Hematopoietic multipotent progenitor cell treated with erythropoietin and hydrocortisone succinate and interleukin-3 and kit ligand, for 15 days (in vitro differentiated cells): ENCODE measurements at places on chromosomes 7 and 10.

DNA sequence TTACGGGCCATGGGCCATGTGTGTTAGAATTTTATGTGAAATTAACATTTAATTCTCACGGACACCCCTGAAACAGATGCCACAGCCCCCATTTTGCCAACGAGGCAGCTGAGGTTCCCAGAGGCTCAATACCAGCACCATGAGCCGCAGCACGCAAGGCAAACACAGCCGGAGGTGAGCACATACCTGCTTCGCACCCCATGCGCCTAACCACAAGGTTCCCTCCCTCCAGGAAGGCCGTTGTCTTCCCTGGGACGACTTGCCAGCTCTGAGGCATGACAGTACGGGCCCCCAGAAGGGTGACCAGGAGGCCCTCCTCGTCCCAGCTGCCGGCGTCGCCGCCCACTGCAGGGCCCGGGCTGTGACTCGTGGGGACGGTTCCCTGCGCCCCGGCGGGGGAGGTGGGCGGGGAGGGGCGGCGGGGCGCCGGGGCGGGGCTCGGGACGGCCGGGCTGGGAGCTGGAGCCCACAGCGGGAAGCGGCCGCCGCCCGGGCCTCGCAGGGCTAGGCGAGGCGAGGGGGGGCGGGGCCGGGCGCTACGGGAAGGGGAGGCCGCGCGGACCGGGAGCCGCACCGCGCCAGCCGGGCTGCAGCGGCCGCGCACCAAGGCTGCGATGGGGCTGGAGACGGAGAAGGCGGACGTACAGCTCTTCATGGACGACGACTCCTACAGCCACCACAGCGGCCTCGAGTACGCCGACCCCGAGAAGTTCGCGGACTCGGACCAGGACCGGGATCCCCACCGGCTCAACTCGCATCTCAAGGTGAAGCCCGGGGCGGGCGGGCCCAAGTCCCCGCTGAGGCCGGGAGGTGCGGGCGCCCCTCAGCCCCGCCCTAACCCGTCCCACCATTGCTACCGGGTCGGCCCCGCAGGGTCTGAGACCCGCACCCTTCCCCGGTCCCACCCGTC is at the start of gene CAV2:
Gene CAV2, plus strand, starts transcription at position 571 of the 910 bp plus-strand sequence. Its CDS starts 44 bp downstream, at position 615.
- DNase-seq, result no peak

DNA sequence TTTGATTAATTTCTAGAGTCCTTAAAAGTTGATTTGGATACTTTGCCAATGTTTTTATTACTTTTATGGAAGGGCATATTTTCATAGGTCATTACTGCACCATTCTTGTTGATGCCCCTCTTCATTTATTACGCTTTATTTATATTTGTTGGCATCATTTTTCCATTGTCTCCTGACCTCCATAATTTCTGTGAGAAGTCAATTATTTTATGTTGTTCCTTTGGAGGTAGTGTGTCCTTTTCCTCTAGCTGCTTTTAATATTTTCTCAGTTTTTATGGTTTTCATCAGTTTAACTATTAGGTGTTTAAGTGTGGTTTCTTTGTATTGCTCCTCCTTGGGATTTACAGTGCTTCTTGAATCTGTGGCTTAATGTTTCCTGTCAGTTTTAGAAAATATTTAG is 134.9 kb downstream of the SAMD9 start:
- no peak for DNase-seq

DNA sequence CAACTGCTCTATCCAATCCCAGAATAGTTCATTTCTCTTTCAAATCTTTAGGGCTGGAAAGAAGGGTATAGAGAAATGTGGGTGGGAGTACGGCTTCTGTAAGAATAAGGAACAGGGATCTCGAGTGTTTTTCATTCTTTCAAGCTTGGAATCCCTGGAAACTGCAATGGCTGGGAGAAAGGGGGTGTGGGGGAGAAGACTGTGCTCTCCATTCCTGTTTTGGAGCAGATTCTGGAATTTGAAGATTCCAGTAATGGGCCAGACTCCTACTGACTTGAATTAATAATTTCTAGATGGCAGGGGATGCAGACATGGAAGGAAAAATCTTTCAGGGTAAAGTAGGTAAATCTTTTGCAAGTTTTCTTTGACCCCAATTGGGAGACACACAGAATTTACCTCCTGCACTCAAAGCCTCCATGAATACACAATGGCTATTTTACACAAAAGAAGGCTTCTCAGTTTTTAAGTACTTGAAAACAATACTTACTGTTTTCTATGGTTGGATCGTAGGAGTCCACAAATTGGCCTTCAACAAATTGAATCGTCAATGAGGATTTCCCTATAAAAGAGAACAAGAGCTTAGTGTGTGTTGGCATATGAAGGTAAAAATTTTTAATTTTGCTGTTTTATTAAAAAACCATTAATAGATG is 29.1 kb downstream of the RHEB start:
- DNase-seq, result no peak

DNA sequence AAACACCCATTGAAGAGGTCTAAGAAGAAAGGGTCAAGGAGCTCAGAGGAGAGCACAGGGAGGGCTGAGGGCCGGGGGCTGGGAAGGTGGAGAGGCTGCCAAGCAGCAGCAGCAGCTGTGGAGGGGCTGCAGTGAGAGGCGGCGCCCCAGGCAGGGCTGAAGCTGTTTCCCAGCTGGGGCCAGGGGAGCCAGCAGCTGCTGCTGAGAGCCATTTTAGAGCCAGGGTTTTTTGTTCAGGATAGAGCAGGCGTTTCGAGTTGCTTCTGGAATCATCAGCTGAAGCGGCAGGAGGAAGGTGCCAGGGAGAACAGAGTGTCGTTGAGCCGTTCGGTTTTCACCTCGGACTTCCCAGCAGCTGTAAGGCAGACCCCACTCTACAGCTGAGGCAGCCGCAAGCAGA is 62.7 kb downstream of the LANCL2 start:
- DNase-seq, result no peak

DNA sequence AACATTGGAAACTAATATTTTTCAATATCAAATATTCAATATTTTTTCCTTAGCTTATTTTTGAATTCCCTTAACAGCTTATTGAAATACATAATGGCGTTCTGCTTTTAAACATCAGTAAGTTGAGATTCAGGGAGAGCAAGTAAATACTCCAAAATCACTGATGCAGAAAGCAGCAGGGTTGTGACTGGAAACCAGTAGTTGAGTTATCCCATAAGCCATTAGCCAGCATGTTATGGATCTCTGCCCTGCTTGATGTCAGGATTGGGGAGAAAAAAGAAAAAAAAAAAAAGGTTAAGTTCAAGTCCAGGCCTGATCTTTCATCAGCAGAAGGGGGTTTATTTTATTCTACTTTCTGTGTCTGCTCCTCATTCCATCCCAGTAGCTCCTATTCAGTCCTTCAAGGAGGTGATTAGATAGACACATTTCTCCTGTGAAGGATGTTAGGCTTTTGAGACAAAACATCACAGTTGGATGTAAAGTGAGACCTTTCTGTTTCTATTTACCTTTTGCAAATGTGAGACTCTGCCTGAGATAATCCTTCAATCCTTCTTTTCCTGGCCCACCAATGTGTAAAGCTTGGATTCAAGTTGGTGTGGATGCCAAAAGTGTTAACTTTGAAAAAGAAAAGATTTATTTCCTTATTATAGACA is 110.9 kb upstream of the HDAC9 start:
- DNase-seq, result no peak

GRCh38 chr10:63720072-63720537 is 198.9 kb downstream of the REEP3 start:
- DNase-seq, result peak; percentile 68

DNA sequence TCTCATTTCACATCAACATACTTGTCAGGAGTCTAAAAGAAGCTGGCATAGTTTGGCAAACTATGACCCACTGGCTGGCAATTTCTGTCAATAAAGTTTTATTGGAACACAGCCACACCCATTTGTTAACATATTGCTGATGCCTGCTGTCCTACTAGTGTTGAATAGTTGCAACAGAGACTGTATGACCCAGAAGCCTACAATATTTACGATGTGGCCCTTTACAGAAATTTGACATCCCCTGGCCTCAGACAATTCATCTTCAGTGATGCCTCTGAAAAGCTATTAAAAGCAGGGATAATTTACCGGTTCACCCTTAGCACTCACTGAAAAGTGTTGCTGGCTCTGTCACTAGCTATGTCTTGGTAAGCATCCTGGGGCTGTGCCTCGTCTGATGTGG is 155.2 kb downstream of the ARID5B start:
- DNase-seq, result no peak

- no peak for DNase-seq
Measured at GRCh38 chr10:14454206-14454605, 123.5 kb upstream of the FRMD4A start.

DNA sequence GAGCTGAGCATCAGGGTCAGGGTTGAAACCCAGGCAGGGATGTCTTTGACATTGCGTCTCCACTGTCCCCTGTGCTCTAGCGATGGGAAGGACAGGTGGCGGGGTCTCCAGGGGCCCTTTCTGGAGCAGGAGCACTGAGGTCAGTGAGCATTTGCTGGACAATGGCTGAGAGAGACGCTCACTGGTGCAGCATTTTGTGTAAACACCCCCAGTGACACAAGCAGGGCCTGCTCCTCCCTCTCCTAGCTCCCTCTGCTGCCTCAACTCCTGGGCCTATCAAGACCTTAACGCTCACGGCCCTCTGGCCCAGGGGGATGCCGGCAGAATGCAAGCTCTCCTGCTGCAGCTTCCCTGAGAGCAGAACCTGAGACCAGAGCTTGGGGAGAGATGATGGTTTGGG is 17.4 kb upstream of the INMT start:
- no peak for DNase-seq

DNA sequence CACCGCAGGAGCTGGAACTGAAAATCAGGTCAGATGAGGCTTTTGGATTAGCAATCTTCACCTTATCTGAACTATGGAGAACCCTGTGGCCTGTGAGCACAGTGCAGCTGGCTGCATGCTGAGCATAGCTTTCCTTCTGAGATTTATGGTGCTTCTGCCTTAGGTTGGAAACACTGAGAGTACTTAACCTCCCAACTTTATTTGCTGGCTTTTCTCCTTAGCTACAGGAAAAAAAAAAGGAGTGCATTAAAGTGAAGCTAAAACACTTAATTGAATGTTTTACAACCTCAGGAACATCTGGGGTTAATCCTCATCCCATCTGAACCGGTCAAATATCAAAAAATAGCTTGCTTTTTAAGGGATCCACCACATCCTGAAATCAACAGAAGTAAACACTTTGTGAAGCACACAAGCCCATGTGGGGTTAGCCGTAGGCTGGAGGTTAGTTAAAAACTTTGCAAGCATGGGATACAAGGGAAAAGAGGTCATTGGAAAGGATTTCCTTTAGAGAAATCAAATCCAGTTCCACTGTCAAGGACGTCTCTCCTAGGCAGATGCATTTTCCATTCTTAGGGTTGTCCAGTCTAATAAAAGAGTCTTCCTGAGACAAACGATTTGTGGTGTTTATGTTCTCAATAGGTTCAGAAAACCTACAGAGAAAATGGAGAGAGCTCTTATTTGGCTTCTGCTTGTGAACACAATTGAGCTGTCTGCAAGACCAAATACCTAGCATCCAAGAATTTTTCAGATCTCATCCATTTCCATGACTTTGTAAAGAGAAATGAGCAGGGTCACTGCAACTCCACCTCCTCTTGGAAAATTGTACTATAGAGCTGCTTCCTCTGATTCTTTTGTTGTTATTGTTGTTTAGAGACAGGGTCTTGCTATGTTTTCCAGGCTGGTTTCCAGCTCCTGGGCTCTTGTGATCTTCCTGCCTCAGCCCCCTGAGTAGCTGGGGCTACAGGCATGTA is 470.4 kb upstream of the IGFBP3 start:
- DNase-seq, result no peak
